ENCODE measurements at places on chromosomes 4 and X. TPM values are rescaled to one million over a fixed set of nuclear protein-coding genes. Genes with fewer than 3 reads are reported as not detected.

DNA sequence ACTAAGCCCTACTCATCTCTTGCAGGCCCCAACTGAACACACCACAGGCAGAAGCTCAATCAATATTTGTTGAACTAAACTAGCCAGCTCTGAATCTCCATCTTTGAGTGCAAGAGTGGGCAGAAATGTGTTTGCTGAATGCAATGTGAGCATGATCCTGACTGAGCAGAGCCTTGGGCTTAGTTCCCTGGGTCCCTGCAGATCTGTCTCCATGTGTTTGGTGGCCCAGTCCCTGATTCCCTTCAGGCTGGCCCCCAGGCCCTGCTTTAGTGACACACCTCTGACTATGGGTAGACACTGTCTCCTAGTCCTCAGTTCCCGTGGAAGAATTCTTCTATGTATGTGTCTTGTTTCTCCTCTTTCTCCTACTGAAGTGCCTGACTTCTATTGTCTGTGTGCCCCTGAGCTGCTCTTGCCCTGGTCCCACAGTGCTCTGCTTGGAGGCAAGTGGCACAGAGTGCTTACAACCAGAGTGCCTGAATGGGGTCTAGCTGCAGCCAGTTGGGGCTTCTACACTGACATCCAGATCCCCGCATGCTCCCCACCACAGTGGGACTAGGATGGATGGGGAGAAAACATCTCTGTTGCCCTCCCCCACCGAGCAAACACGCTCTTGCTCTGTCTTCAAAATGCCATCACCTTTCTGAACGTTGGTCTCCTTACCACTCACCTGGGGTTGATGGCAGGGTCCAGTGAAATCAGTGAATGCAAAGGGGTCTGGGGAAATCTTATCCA, 9.3 kb downstream of the PJA1 start:
- H3K27me3 ChIP-seq: no peaks in the 10 kb centered on the region
- DNase-seq: no peak
- no peaks in the 10 kb centered on the region for H3K4me1 ChIP-seq

DNA sequence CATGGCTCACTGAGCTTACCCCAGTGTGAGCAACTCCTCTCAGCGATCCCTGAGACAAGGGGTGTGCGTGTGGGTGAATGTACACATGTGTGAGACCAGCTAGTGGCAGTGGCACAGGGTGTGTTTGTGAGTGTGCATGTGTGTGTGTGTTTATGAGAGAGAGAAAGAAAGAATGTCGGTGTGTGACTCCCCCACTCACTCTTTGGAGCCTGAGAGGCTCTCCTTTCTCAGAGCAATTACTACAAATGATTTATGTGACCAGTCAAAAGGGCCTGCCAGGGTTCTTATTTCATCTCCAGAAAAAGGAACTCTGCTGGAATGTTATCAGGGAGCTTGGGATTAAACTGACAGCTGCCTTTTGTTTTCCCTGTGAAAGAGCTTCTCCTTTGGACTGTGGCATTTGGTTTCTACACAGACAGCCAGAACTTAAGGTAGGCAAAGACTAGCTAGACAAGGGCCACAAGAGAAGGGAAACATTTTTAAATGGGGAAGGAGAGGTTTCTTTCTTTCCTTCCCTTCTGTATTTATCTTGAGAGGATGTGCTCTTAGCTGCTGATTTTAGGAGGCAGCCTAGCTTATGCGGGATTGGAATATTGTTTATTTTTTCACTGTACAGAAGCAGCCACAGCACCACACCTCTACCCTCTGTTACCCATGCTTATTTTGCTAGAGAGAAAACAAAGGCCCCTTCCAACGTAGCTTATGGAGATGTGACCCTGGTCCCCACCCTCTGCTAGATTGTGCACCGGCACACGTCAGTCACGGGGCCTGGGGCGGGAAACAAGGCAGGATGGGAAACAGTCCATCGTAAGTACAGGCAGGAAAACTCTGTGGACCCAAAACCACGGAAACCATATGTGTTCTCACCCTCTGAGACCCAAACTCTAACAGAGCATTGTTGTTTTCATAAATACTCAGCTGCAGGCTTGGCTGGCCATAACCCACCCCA, 143.5 kb downstream of the MGST2 start:
- peaks cover 3% of the 10 kb centered on the region for H3K27me3 ChIP-seq
- no peaks in the 10 kb centered on the region for H3K36me3 ChIP-seq
- H3K4me3 ChIP-seq: no peak overlapping the region
- H3K4me1 ChIP-seq: peaks cover 4% of the 10 kb centered on the region

GRCh38 chrX:109632906-109633504, 8.0 kb upstream of the KCNE5 start:
- no peaks in the 10 kb centered on the region for H3K4me1 ChIP-seq
- no peak overlapping the region for H3K4me3 ChIP-seq
- no peaks in the 10 kb centered on the region for H3K36me3 ChIP-seq
- DNase-seq: no peak
- H3K27ac ChIP-seq: no peak overlapping the region
- no peaks in the 10 kb centered on the region for H3K27me3 ChIP-seq

- peaks cover 1% of the 10 kb centered on the region for H3K27me3 ChIP-seq
- no peaks in the 10 kb centered on the region for H3K4me1 ChIP-seq
- DNase-seq: no peak
Measured at GRCh38 chr4:77268108-77268507, 111.1 kb downstream of the CCNG2 start.

- no peaks in the 10 kb centered on the region for H3K4me1 ChIP-seq
- no peak for DNase-seq
- H3K4me3 ChIP-seq: no peak overlapping the region
- no peak overlapping the region for H3K27ac ChIP-seq
- H3K27me3 ChIP-seq: no peaks in the 10 kb centered on the region
Measured at GRCh38 chr4:34178476-34178875, 2065.8 kb downstream of the ARAP2 start.

GRCh38 chrX:6694221-6694620, 159.3 kb upstream of the VCX3A start:
- no peak for DNase-seq
- H3K36me3 ChIP-seq: no peaks in the 10 kb centered on the region
- H3K27me3 ChIP-seq: no peaks in the 10 kb centered on the region

The KIAA1210 gene
- total RNA-seq: not detected

The RHOXF2 gene
- not detected for total RNA-seq

The RBM47 gene
- total RNA-seq: 0.49 TPM

The GAGE2A gene
- not detected for total RNA-seq
